ENCODE measurements at places on chromosomes 3 and 15.

DNA sequence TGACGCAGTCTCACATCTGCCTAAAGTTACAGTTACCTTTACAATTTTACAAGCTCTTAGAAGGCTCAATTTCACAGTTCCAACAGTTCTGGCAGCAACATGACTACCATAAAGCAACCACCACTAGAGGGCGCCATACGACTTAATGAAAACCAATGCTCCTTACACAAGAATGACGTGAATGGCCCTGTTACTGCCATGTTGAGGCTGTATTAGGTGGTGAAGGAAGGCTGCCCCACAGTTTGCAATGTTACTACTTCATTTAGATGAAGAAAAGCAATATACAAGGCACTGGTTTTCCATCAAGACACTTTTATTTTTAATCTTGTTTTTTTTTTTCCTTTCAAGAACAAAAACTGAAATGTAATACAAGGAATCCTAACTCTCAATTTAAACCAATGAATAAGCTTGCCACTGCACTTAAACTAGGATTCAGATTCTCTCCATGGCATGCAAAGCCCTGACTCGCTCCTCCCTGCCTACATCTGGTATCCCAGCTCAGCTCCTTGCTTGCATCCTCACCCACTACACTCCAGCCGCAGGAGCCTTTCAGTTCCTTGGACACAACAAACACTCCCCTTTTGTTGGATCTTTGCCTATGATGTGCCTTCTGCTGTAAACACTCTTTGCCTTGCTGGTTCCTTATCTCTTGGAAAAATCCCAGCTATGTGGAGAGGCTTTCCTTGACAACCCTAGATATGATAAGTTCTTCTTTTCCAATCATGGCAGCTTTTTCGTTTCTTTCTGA is 270.7 kb downstream of the GBE1 start:
- peak; percentile 93 for DNase-seq

DNA sequence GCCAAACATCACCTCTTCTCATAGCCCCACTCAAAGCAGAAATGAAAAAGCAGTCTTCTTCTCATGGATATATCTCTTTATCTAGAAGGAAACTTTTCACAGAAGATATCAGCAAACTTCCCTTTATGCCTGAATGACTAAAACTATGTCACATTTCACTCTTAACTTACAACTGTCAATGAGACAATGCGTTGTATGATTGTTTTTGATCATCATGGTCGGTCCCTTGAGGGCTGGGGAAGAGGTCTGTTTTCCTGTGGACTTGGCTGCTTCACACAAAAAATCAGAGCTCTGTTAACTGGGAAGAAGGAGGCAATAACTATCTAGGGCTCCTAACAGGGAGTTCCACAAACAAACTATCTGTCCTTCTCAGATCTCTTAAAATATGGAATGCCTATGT is 5.1 kb downstream of the NLGN1 start:
- DNase-seq: no peak

- no peak for DNase-seq
These were observed 12.6 kb downstream of the OSBPL11 start for GRCh38 chr3:125582707-125583106.

- no peak for DNase-seq
These were observed 709 bp downstream of the SCAMP5 start for GRCh38 chr15:74995779-74996765.

DNA sequence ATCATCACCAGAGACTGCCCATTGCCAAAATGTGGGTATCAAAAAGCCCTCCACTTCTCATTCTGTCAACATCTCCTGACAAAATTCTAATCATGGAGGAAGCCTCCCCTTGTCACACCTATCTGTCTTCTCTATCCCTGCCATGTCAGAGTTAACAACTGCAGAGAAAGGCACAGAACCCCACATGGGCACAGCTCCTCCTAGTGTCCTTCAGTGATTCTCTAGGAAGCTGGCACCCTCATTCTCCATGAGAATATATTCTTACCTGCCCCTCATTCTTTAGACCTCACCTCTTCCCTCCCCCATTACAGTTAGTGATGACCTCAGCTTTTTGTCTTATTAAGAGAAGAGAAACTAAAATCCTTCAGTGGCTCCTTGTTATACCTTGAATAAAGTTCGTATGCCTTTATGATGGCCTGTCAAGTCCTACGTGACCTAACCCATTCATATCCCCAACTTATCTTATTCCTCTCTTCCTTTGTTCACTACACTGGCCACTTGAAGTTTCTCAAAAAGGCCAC is 44.6 kb downstream of the NME9 start:
- DNase-seq: no peak

DNA sequence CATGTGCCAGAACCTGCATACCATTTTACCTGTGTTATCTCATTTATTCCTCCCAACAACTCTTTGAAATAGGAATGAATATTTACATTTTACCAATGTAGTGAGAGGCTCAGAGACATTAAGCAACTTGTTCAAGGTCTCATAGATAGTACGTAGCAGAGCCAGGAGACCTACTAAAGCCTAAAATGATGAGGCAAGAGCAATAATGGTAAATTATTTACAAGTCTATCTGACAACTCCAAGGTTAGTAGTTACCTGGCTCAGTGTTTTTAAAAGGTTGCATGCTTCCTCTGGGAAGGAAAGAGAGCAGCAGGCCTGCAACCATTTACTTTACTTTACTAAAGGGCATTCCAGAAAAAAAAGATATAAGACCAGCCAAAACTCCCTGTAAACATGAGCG is 103.0 kb downstream of the CFAP20DC start:
- DNase-seq: no peak

GRCh38 chr15:41633609-41634008 is 26.6 kb upstream of the MGA start:
- no peak for DNase-seq

All from HFF-Myc (cell line).